ENCODE measurements at places on chromosomes 12 and 14. TPM values are rescaled to one million over a fixed set of nuclear protein-coding genes. Genes with fewer than 3 reads are reported as not detected.

DNA sequence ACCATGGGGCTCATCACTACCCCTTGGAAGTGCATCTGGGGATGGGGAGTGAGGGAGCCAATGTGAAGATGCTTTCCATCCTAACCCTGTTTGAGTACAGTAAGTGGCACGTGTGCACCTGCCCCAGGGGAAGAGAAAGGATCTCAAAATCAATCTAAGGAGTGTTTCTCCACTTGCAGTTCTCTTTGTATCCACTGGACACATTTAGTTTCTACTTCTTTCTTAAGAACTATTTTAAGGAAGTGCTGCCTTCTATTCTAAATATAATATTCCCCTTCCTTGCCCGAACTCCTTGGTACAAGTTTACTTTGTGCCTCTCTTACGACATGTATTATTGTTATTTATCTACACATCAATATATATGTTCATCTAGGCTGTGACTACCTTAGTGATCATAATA lies 73.8 kb downstream of the TTC6 start:
- H3K27ac ChIP-seq = no peak overlapping the region
- no peak overlapping the region for H3K4me3 ChIP-seq

DNA sequence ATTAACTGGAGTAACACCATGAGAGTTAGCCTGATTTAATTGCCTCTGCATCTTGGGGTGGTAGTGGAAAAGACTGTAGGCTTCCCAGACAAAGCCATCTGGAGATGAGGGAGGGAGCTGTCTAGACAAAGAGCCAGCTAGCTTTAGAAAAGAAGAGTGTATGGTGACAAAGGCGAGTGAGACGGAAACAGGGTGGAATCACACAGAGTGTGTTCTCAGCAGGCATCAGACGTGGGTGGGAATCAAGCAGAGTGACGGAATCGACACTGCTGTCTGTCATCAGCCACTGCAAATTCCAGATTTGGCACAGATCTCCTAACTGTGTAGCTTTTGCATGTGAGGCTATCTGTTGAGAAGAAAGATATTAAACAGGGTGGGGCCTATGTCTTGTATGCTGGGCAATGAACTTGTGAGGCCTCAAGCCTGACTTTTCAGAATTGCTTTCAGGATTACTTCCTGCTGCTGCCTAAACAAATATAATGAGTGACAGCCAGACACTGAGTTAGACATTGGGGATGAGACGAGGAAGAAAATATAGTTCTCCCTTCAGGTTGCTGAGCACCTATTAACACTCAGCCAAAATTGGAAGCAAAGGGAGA lies 236.5 kb upstream of the GRIP1 start:
- no peak for DNase-seq
- H3K4me1 ChIP-seq = no peaks in the 10 kb centered on the region

GRCh38 chr14:61196792-61197191 lies 84.3 kb downstream of the TMEM30B start:
- peaks cover 4% of the 10 kb centered on the region for H3K27me3 ChIP-seq
- H3K4me1 ChIP-seq = no peaks in the 10 kb centered on the region
- no peaks in the 10 kb centered on the region for H3K36me3 ChIP-seq
- H3K4me3 ChIP-seq = no peak overlapping the region

- H3K4me1 ChIP-seq = no peaks in the 10 kb centered on the region
Observed at GRCh38 chr12:26648584-26648983, 184.4 kb downstream of the ITPR2 start.

KCNJ8 gene
- total RNA-seq = not detected

HPD gene
- total RNA-seq = 0.28 TPM

KRT79 gene
- total RNA-seq = not detected
